ENCODE measurements at places on chromosomes 11 and 22. TPM values are rescaled to one million over a fixed set of nuclear protein-coding genes. Genes with fewer than 3 reads are reported as not detected.

Gene KCTD21
- total RNA-seq: 4.9 TPM

Gene SLC17A6
- not detected for total RNA-seq

Gene OR8D4
- total RNA-seq: not detected

Gene MPPED2
- total RNA-seq: not detected

DNA sequence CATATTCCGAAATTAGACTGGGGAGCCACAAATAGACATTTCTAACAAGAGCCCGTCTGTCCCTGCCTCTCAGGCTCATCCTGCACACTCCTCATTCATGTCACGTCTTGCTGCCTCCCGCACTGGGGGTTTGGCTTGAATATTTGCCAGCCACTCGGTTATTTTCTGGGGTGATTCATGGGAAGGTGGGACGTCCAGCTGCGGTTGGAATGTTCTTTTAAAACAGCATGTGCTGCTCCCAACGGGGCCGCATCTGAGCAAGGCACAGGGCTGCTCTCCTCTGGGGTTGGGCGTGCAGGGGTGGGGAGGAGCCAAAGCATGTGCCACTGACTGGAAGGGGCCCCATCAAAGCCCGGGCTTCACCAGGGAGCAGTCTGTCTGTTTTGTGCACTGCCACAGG is 25.9 kb upstream of the SLC5A4 start:
- no peaks in the 10 kb centered on the region for H3K36me3 ChIP-seq
- H3K27me3 ChIP-seq: no peaks in the 10 kb centered on the region
- no peak overlapping the region for H3K27ac ChIP-seq
- no peaks in the 10 kb centered on the region for H3K4me1 ChIP-seq
- no peak for DNase-seq

DNA sequence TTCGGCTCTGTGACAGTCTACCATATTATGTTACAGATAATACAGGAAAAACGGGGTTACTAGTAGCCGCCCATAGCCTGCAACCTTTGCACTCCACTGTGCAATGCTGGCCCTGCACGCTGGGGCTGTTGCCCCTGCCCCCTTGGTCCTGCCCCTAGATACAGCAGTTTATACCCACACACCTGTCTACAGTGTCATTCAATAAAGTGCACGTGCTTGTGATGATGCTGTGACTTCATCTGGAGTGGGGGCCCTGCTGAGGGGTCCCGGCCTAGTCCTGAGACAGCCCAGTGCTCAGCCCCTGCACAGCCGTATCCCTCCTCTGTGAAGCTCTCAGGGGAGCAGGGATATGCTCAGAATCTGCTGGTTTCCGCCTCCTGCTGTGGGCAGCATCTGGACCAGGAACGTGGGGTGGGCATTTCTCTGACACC is 1.2 kb downstream of the IFITM1 start:
- H3K27ac ChIP-seq: peak overlapping the region; percentile 88
- H3K4me1 ChIP-seq: peaks cover 37% of the 10 kb centered on the region
- DNase-seq: no peak
- H3K36me3 ChIP-seq: peaks cover 8% of the 10 kb centered on the region

- H3K27ac ChIP-seq: no peak overlapping the region
- H3K27me3 ChIP-seq: no peaks in the 10 kb centered on the region
- no peak for DNase-seq
- no peaks in the 10 kb centered on the region for H3K36me3 ChIP-seq
- no peak overlapping the region for H3K4me3 ChIP-seq
These were observed 74.7 kb downstream of the C11orf58 start for GRCh38 chr11:16813126-16813525.

DNA sequence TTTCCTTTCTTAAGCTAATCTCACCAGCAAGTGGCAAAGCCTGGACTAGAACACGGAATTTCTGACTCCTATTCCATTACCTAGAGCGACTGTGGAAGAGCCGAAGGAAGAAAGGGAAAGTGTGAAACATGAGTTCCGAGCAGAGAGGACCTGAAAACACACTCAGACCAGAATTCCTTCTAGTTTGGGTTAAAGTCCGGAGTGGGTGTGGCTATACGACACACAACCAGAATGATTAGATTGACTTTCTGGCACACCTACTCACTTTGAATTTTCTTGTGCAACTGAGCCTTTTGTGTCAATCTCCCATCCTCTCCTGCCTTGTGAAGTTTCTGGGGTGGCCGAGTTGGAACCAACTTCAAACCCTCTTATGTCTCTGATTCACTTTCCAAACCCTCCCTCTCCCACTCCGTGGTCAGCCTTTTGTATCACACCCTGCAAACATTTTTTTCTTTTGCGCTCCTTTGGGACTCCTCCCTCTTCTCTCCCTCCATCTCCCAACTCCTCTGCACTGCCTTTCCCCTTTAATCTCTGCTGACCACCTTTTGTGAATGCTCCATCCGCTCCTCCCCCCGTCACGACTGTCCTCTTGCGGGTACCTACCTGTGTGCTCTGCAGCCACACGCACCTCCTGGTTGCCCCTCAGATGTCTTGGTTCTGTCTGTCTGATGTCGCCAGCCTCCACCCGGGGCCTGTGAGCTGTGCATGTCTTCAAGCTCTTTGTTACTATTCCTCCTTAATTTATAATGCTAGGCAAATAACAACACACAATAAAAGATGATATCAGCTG is 86.3 kb upstream of the BLID start:
- no peak overlapping the region for H3K4me3 ChIP-seq
- no peaks in the 10 kb centered on the region for H3K36me3 ChIP-seq
- no peak overlapping the region for H3K27ac ChIP-seq
- no peak for DNase-seq
- no peaks in the 10 kb centered on the region for H3K4me1 ChIP-seq

DNA sequence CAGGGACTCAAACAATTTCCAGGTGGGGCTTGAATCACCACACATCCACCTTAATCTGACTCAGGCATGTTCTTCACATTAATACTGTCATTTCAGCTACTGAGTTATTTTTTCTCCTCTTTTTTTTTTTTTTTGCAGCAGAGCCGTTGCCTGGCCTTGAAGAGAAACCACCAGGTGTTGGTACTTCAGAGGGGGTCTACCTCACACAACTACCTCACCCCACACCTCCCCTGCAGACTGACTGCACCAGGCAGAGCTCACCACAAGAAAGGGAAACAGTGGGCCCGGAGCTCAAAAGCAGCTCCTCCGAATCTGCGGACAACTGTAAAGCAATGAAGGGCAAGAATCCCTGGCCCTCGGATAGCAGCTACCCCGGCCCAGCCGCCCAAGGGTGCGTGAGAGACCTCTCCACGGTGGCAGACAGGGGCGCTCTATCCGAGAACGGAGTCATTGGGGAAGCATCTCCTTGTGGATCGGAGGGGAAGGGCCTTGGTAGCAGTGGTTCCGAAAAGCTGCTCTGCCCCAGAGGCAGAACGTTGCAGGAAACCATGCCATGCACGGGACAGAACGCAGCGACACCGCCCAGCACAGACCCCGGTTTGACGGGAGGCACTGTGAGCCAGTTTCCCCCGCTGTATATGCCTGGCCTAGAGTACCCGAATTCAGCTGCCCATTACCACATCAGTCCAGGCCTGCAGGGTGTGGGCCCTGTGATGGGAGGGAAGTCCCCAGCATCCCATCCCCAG is 15.1 kb upstream of the SLC25A18 start:
- H3K4me3 ChIP-seq: no peak overlapping the region
- H3K27ac ChIP-seq: no peak overlapping the region
- no peak for DNase-seq
- H3K27me3 ChIP-seq: no peaks in the 10 kb centered on the region

All from CD8-positive, alpha-beta memory T cell (primary cell).